HAP-1 (cell line): ENCODE measurements at places on chromosomes 7 and 10.

DNA sequence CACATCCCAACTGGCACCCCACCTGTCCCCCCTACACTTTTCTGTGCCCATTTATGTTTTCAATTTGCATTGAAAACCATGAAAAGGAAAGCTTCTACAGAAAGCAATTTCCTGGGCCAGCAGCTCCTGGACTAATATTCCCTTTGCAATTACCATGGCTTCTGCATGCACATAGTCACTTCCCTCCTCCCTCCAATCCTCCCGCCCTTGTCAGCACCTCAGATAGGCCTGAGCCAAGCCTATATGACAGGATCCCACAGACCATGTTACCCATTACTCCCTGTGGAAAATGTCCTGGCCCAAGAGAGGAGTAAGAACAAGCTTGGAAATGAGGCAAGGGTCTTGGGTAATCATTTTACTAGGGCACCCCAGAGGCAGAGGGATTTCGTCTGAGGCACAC lies 38.1 kb downstream of the FBXW4 start:
- no peak for DNase-seq

DNA sequence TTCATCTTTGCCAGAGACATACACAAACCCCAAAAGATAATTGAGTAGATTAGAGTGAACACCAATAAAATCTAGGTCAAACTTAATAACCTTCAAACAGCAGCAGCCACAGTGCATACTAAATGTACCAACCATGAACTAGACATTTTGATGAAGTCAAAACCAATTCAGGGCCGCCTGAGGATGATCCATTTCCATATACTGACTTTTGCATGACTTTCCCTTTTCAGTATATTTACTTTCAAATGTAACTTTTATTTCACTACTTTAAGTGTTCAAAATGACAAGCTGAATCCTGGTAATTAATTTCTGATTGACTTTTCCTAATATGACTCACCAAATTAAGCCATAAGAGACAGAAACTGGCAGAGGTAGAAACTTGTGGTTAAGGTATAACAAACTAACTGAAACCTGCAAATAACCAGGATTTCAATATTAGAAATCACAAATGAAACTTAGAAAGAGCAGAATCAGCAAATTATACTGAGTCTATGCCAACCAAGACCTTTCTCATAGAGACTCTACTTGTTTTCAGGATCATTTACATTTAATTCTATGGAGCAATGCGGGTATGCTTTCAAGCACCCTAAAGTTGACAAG lies 171.9 kb upstream of the LRRN3 start:
- DNase-seq: no peak

- DNase-seq: no peak
Observed at GRCh38 chr10:101030496-101031127, 317 bp downstream of the PDZD7 start.

DNA sequence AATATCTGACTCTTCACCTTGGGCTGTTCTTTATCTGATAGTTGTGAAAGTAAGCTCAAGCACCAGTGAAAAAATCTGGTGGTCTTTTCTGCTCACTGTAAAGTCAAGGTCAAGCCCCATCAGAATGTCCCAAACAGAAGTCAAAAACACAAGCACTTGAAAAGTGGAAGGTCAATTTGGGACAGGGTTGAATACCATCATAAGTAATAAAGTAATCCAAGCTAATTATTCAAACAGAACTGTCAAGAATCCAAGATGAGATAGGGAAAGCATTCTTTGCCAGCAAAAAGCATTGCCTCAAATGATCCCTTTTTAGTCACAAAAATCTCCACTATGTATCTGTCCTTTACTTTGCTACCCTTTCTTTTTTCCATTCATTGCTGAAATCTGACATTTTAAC lies 430.1 kb upstream of the NPVF start:
- DNase-seq: no peak

DNA sequence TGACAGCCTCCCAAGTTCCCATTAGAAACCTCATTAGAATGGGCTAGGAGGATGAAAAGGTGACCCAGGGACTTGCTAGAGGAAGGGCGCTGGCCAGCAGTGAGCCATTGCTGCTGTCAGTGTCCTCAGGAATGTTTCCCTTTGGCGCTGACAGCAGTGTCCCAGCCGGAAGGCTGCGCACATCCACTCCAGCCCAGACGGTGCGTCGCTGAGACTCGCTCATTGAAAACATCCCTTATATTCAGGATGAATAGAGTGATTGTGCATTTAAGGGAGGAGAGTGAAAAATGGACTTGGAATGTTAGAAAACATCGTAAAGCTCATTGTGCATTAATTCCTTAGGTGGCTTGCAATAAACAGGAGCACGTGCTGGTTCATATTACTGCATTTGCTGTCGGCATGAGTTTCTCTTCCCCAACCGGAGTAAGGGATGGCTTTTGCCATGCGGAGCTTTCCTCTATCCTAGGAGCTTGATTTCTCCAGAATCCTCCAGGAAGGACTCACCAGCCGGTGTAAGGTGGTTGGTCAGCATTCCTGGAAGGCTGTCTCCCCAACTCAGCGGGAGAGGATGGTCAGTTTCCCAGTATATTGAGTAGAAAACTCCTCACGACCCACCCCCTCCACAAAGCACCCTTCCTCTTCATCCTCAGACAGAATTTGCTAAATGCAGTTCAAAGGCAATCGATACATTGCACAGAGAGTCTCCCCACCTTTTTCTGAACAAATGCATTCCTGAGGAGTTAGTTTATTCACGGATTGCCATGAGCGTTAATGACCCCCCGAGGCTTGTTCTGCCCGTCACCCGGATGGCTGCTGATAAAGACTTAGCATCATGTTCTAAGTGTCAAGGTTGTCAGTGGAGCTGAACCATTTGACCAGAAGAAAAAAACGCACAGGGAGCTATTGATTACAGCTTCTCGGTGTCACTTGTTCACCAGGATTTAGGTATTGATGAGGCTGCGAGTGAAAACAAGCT lies 201.8 kb downstream of the EBF3 start:
- no peak for DNase-seq

DNA sequence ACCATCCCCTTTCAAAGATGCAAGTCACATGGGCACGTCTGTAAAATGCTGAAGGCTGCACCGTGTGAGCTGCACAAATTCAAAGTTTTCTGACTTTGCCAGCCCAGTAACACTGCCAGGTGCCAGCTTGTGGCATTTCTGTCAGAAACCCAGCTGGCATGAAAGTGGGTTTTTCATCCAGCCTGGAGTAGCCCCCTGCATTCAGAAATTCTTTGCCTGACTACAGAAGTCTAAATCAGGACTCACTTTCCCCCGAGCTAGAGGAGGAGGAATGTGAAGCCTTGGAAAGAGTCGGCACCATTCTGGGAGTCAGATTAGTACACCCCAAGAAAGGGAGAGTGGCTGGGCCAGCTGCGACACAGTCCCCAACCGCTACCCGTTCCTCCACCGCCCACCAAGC lies 56.7 kb upstream of the EN2 start:
- DNase-seq: no peak

DNA sequence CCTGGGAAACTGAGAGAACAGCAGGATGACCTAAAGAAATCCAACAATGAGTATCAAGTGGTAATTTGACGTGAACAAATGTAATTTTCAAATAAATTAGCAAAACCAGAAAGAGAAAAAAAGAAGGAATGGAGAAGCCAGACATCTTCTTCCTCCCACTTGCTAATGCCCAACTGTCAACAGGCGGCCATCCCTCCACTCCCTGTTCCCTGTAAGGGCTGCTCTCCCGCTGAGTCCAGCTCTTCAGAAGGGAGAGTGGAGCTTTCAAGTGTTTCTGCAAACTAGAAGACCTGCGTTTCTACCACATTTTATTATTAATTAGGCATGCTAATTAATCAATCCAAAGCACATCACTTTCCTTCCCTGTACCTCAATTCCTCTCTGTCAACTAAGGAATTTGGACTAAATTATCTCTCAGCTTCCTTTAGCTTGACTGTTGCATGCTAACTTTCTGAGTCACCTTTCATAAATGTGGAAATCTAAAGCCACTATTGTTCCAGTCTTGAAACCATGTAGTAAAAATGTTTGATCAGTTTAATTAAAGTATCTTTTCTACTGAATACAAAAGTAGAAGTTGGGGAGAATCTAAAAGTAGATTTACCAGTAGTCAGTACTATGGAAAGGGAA lies 48.4 kb upstream of the CUL1 start:
- DNase-seq: no peak
